Activated CD8-positive, alpha-beta T cell treated with anti-CD3 and anti-CD28 coated beads, Interleukin-2, amount 10 ng/mL, durations not matched to agents 7 days and 5 days (primary cell): ENCODE measurements at places on chromosomes 2 and 18.

DNA sequence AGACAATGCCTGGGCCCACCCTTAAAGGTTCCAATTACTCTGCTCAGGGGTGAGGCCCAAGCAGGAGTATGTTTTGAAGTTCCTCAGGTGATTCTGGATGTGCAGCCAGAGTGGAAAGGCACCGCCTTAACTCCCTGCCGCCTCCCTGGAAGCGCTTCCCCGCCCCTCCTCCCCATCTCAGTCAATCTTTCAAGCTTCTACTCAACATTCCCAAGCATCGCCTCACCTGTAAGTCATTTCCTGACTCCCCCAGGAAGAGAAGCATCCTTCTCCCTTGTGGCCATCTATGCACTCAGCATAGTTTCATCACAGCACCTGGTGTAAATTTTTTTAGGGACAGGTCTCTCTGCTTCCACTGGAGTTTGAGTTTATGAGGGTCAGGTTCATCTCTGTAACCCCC lies 67.5 kb downstream of the MYL12B start:
- DNase-seq: no peak

DNA sequence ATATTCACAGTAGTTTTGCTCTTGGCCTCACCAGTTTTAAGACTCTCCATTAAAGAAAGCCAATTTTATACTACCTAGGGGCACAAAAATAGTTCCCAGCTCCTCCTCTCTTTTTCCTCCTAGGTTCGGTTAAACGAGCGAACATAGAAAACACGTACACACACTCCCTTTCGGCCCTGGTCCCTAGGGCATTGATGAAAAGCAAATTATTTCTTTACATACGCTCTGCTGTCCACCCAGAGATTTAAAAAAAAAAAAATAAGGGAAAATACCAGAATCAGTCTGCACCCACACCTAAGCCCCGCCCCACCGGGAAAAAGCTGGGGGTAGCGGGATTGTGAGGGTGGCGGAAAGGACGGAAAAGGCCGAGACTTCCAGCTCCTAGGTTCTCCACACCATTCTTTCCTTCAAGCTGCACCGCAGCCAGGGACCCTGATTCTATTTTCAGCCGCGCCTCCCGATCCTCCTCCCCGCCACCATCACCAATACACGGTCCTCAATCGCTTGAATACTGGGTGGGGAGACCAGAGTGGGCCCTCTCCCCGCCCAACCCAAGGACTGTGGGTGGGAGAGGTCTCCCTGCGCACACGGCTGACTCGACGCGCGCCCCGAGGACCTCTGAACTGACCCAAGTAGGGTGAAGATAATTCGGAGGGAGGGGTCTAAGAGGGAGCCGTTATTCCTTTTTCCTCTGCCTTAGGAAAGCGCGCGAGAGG lies 769 bp downstream of the ATF2 start:
- DNase-seq: peak; percentile 43

DNA sequence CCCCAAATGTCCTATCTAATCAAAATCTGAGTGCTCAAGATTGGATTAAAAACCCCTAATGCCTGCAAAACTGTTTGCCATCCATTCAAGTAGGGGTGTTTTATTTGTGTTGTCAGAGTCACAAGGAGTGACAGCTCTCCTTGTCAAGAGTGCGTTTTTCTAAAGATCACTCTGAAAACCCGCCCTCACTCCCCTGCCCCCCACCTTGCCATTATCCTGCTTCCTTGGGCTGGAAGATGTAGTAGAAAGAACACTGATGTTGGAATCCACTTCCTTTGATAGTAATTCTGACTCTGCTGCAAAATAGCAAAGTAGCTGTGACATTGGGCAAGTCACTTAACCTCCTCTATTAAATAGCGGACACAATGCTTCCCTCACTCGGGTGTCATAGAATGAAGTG lies 155.6 kb downstream of the TSN start:
- no peak for DNase-seq

DNA sequence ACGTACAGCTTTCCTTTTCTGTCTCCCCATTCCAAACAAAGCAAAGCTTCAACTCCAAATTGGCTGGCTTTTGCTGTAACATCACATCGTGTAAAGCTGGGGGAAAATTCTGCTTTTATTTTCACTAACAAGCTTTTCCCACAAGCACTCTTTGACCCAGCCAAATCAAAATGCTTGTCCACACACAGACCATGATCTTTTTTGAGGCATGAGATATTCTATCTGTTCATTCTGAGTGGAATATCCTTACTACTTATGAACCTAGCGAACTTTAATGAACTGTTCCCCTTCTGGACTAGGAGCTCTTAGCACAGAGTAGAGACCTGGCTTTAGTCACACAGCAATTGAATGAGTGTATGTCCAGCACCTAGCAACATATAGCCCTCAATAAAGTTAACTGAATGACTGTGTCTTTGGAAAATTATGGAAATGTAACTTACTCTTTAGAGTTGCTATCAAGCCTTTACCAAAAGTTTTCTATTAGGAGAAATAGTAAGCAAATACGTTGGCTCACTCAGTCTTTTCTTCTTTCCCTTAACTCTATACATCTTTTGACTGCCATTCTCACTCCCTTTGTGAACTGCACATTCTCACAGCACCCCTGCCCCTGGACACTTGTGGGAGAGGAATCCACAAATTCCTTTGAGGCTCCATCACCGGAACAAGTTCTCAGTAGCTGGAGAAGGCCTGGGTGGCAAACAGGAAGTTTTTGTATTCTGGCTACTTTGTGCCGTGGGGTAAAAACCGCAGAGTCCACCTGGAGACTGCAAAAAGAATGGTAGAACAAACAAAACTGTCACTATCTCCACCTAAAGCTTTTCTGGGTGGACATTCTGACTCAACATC lies 1.3 kb upstream of the UBE2E3 start:
- no peak for DNase-seq

DNA sequence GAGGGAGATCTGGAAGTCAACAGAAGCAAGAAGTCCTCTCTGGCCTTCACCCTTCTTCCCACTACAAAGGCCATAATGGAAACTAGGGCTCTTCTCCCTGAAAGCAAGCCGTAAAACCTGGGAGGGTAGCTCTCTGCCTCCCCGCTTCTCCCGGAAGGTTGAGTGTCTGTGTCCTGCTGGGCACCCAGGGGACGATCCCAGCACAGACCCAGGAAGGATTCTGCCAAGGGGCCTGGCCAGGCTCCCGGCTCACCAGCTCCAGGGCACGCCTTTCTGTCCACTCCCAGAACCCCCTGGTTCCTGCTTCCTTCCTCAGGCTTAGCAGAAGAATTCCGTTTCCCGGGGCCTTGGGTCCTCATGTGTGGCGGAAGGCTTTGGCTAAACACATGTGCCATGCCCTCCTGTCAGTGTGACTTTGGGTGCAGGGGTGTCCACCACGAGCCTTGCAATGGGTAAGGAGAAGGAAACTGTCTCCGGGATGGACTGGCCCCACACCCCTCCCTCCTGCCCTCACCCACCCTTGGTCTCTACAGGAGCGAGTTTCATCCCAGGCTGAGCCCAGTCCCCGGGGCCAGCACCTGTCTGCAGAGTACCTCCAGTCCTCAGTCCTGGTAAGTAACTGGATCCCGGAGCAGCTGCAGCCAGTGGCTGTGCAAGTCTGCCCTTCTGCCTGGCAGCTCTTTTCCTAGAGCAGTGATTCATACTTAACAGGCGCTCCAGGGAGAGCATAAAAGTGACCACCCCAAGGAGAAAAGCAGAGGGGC lies 135.8 kb downstream of the TPO start:
- no peak for DNase-seq

DNA sequence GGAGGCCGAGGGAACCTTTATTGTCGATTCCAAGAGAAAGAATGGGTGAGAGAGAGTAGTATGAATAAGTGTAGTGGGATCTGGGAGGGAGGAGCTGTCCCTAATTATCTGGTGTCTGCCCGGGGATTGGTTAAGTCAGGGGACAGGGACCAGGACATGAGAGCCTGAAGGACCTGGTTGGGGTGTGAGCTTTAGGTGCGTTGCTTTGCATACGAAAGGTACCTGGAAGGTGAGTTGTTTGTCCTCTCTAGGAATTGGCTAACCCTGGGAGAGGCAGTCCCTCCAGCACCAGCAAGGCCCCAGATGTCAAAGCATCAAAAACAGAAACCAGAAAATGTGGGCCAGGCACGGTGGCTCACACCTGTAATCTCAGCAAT lies 48.1 kb upstream of the RPL31 start:
- DNase-seq: no peak

DNA sequence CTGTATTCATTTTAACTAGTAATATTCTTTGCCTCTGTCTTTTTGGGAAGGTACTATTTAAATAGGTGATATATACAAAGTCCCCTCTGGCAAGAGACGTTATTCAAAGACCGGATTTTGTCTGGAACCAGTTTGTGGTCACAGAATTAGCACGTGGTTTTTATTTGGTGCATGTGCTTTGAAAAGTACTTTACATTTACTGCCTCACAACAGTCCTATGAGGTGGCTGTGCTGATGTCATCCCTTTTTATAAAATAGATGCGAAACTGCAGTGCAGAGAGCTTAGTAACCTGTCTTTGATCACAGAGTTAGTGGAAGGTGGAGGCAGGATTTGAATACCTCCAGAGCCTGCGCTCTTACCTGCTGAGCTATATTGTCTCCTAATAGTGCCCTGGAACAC lies 4.0 kb downstream of the LPIN1 start:
- DNase-seq: peak; percentile 80

DNA sequence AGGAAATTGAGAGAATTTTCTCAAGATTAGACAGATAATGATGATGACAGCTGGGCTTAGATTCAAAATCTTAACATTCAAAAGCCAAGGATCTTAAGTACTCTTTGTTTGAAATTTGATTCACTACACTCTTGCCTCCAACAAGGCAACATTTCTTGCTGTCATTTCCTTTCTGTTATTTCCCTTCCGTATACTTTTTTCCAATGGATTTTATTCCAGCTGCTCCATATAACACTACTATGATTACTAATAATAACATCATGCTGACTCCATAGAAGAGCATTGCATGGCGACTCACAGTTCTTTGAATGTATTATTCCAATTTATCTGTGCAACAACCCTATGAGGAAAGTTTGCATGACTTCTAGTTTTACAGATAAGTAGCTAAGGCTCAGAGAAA lies 33.9 kb upstream of the CCDC102B start:
- no peak for DNase-seq

DNA sequence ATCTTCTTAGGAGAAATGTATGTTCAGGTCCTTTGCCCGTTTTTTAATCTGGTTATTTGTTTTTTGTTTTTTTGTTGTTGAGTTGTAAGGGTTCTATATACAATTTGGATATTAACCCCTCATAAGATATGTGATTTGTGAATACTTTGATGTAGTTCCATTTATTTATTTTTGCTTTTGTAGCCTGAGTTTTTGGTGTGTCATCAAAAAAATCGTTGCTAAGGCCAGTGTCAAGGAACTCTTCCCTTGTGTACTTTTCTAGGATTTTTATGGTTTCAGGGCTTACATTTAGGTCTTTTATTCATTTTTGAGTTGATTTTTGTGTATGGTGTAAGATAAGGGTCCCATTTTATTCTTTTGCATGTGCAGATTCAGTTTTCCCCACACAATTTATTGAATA lies 372.6 kb downstream of the PLCL1 start:
- DNase-seq: no peak

- no peak for DNase-seq
These were observed 714.8 kb downstream of the ADCYAP1 start for GRCh38 chr18:1619507-1619906.

DNA sequence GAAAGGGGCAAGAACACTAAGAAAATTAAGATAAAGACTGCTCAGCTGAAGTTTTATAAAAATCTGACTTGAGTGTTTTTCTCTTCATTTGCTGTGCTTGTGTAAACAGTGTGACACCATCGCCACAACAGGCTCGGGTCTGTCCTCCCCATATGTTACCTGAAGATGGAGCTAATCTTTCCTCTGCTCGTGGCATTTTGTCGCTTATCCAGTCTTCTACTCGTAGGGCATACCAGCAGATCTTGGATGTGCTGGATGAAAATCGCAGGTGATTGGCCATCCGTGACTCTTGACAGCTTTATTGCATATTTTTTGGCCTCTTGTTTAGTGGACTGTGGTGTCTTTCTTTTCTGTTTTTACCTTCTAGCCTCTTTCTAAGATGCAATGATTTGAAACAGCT lies 22.1 kb downstream of the MFF start:
- DNase-seq: no peak

- peak; percentile 41 for DNase-seq
These were observed 6.5 kb upstream of the SMAD2 start for GRCh38 chr18:47936952-47937351.

DNA sequence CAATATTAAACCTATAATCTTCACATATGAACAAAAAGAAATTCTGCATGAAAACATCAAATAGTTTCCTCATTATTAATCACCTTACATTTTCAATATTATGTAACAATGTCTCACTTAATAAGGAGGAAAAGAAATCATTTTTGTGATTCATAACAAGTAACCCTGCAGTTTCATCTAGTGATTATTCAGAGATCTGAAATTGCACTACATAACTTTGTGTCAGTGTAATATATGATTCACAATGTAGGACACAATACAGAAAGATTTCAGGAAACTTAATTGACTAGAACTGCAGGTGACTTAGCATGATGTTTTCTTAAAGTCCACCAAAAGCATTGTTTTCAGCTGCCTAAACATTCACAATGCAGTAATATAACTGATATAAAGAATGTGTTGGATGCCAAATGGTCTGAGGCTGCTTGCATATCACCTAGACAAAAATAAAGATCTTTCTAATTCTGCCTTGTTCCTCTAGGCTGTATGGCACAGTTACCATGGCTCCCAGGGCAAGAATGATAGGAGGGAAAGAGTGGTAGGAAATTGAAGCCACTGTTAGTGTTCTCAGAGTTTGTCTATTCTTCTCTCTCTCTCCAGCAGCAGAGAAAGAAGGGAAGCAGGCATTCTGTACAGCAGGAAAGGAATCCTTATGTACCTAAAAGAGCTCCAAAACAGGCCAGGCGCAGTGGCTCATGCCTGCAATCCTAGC lies 366.6 kb downstream of the FSIP2 start:
- no peak for DNase-seq

- DNase-seq: no peak
These were observed 125.0 kb upstream of the TWIST2 start for GRCh38 chr2:238722883-238723282.

- DNase-seq: no peak
These were observed 44.5 kb downstream of the PKDCC start for GRCh38 chr2:42092084-42092996.

GRCh38 chr2:151733771-151734672 lies at the start of gene NEB:
TSS of gene NEB (minus strand) at chr2:151734476. CDS start at chr2:151733156, 1,320 bp downstream.
- DNase-seq: no peak

DNA sequence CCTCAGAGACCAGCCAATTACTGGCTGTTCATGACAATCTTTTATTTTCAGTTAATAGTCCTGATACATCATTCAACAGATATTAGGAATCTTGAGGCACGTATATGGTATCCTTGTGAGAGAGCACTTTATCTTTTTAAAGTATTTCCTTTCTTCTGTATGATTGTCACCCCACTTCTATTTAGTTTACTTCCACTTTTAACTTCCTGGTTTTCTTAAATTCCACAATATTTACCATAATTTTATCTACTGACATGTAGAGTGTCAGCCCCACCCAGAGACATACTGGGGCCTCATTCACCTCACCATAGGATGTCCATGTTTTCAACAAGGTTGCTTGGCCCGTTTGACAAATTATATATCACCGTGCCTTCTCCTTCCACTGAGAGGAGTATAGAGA lies 182.9 kb upstream of the ID2 start:
- DNase-seq: no peak

- no peak for DNase-seq
These were observed 1.1 kb upstream of the NAPG start for GRCh38 chr18:10524507-10525370.
